ENCODE measurements at places on chromosomes 5 and 9.

GRCh38 chr9:125484350-125485282 is 222.4 kb downstream of the MAPKAP1 start:
- no peak for DNase-seq

GRCh38 chr5:99025298-99026045 is 96.7 kb upstream of the CHD1 start:
- DNase-seq, result peak; percentile 31

GRCh38 chr5:141603923-141604717 is 14.7 kb downstream of the DIAPH1 start:
- DNase-seq, result no peak

DNA sequence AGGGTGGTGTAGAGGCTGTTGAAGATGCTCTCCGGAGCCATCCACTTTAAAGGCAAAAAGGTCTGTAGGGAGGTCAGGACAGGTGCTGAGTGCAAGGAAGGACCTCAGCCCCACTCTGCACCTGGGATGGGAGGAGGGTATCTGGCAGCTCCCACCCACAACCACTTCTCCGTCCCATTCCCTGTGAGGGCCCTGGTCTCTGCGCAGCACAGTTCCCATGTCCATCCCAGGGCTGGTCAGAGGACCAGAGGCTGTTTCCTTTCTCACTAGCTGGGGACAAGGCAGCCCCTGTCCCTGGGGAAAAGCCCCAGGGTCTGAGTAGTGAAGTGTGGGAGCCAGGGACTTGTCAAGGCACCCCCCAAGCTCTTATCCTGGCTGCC is 33.7 kb upstream of the CSF1R start:
- no peak for DNase-seq

DNA sequence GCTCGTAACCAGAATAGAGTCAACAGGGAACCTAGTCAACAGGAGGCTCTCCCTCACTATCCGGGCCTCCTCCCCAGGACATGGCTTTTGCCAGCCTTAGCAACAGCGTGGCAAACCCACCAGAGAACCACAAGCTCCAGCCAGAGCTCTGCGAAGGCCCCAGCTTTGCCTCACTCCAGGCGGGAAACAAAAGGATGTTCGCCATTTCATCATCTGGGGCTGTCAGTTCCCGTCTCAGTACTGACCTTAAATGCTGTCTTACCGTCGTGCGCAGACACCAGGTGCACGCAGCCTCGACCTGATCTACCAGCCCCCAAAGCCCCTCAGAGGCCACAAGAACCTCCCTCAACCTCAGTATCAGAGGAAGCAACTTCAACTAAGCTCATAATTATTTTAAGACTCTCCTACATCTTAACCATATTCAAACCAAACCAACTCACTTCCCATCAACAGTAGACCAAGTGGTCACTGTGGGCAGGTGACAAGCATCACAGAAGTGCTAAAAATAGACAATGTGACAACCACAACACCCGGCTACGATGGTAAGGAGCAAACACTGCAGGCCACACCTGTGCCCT is 71.4 kb downstream of the SEMA4D start:
- no peak for DNase-seq

DNA sequence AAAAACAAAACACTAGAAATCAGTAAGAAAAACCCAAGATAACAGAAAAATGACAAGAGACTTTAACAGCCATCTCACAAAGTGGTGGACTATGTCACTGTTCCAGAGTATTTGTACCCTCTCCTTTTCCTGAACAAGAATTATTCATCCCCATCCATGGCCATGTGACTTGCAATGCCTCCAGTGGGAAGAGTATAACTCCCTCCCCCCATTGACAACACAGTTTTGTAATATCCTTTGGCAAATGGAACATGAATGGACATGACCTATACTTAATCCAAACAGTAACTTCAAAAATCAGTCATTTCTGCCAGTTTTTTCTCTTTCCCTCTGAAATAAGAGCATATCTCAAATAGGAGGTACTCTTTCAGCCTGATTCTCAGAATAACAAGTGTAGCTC is 33.9 kb downstream of the PTBP3 start:
- DNase-seq, result no peak

GRCh38 chr5:137808503-137809135 is 54.5 kb upstream of the HNRNPA0 start:
- DNase-seq, result no peak

DNA sequence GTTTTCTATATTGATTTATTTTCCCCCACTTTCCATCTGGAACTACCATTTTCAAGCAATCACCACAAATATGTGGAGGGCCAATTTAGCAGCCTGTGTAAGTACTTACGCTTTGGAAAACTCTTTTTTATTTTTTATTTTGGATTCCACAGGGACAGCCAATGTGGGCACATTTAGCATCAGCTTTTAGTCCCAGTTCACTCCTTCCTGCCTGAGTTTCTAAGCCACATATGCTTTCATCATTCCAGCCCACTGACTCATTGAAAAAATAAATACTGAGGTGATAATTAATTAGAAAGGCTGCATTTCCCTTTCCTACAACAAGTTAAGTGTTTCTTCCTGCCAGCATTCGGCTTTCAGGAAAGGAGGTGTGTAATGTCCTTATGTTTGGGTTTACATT is 76.8 kb downstream of the TMEM167A start:
- DNase-seq, result peak; percentile 10

DNA sequence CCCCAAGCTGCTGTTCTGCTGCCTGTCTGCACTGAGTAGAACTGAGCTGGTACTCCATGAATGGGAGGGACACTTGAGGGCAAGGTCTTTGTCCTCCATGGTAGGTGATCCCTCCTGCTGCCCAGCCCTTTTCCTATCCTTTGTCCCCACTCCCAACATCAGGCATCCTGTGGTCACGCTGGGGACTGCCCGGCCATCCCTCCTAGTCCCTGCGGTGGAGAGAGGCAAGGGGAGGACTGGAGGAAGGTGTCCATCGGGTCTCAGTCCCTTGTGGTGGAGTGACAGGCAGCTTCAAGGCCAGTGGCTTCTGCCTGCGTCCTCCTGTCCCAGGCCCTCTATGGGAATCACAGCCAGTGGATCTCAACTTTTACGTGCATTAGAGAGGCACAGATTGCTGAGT is 25.9 kb downstream of the ROR2 start:
- DNase-seq, result no peak

DNA sequence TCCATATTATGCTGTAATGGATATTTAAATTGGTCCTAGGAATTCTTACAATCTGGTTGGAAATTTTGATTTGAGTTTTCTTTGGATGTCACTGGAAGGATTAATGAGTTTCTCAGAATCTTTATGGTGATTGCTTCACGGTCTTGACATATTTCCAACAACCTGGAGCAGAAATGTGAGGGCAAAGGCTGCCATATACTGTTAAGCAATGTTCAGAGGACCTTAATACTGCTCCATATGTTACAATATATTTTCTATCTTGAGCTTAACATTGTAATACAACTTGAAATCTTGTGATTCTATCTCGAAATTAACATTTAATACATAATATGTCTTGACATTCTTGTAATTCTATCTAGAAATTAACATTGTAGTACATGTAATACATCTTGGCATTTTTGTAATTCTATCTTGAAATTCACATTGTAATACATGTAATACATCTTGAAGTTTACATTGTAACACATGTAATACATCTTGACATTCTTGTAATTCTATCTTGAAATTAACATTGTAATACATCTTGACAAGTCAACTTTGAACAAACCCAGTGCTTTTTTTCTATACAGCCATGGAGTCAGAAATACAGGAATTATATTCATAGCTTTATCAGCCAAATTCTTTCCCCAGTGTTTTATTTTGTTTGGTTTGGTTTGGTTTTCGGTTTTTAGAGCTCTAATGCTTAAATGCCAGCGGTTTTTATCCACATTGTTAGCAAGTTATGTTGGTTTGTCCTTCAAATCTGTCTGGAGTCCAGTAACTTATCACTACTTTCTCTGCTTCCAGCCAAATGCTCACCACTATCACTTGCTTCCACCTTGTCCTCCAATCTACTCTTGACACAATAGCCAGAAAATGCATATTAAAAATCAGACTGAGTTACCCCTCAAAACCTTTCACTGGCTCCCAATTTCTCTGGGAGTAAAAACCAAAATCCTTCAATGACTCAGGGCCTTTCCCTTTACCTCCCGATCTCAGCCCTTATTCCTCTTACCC is 3.0 kb upstream of the TUT7 start:
- no peak for DNase-seq

DNA sequence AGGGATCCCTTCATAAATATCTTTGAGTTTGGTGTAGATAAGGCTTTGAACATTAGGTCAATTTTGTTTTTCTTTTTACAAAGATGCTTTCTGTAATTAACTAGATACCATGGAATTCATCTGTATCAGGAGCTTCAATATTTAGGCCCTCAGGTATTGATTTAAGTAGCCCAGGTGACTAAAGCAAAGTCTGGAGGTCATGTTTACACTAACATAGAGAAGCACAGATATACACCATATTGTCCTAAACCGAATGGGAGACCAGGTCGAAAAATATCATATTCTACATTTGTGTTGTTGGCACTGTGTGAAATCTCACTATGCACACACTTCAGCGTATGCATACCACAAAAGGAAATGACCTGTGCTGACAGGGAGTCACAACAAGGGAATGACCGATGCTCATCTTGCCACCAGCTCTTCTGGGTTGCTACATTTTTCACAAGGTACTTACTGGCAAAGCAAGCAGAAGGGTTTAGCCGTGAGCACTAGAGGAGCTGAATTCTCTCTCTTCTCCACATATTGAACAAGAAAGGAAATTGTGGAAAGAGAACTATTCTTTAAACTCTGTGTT is 98.5 kb upstream of the IL7R start:
- no peak for DNase-seq

GRCh38 chr5:150211156-150212030 is 21.5 kb downstream of the SLC6A7 start:
- no peak for DNase-seq

GRCh38 chr5:25027061-25027460 is 382.3 kb upstream of the CDH10 start:
- no peak for DNase-seq

- DNase-seq, result no peak
Observed at GRCh38 chr5:124352312-124352711, 394.1 kb downstream of the ZNF608 start.

DNA sequence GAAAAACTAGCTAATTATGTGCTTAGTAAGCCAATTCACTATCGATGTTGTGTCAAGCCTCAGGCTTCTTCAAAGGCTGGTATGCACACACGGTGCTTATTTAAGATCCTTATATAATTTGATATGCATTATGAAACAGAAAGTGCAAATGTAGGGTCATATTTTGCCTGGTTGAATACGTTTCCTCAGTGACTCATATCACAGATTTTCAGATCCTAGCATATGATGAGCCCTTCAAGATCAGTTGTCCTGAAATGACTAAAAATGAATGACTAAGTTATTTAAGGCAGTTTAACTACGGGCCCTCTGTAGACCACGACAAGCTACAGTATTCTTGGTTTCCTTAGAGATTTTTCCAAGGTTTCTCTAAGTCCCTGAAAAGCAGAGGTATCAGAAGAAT is 778.3 kb downstream of the PRELID2 start:
- DNase-seq, result no peak

DNA sequence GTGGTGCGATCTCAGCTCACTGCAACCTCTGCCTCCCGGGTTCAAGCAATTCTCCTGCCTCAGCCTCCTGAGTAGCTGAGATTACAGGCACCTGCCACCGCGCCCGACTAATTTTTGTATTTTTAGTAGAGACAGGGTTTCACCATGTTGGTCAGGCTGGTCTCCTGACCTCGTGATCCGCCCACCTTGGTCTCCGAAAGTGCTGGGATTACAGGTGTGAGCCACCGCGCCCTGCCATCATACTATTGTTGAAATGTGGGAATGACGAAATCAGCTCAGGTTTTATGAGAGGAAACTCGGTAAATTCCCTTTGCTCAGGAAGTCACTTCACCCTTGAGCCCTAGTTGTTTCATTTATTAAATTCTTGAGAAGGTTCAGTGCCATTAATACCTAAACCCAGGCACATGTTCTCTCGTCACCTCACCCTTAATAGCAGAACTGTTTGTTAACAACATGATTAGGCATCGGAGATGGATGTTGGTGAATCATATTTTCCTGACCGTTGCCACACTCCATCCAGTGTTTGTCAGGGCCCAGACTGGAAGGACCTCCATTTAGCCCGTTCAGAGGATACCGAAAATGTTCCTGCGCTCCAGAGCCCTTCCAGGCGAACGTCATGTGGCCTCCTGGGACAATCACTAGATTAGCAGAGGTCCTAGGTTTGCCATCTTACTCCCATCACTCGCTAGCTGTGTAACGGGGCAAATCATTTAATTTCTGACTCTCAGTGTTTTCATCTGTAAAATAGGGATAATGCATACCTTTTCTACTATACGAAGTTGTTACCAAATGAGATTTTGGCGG is 20.0 kb upstream of the CREBRF start:
- DNase-seq, result no peak

DNA sequence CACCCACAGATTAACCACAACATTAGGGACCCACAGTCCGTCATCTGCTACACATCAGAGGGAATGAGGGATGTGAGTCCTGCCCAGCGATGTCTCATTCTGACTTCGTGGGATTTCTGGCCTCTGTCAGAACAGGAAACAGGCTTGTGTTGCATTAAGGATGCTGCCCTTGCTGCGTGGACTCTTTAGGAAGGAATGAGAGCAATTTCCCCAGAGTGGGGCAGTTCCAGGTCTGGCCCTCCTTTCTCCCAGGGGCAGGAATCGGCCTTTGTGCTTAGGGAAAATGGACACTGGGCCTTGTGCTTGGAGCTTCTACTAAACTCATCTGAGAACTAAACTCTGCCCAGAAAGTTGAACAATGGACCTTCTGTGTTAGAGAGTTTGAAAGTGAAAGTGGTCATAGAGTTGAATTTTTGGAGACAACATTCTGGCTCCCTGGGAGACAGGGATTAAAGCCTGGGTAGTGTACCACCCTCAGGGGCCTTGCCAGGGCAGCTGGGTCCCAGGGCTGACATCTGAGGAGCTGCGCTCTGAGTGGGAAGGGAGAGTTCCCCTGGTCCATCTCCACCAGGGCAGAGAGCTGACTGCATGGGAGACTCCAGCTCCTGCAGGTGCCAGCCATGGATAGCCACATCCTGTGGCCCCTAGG is 37.8 kb upstream of the S1PR3 start:
- no peak for DNase-seq

DNA sequence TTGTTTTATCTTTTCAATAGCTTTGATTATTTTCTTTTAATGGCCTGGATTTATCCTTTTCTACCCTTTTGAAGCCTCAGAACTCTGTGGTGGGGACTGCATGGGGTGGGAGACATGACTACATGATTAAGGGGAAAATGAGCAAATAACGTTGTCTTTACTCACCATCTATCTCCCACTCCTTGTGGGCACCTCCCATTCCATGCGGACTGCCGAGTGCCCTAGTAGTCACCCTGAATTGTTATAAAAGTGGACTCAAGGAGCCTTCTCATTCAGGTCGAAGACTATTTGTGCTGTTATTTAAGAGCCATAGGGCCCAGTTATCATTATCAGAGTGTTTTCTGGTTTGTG is 281.8 kb downstream of the MLLT3 start:
- no peak for DNase-seq

DNA sequence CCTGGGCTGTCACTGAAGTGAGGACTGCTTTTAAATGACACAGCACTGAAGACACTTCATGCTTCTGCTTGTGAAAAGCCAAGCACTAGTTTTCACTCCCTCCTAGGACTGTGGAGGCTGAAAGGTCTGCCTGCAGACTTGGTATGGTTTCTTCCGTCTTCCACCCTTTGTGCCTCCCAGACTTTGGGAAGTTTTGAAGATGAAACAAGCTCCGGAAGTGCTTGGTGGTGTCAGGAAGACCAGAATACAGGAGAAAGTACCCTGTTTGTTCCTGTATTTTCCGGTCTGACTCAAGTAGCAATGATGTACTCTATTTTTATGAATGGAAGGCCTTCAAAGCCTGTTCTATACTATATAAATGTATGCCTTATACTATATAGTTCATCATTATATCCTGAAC is 222.7 kb downstream of the PDZD2 start:
- DNase-seq, result no peak

GRCh38 chr5:127343866-127344265 is 53.3 kb downstream of the MEGF10 start:
- no peak for DNase-seq
